ENCODE measurements at places on chromosomes 16 and 17.

- no peak for DNase-seq
Observed at GRCh38 chr17:45006927-45007461, 38.9 kb upstream of the C1QL1 start.

GRCh38 chr16:48860341-48860740, 250.4 kb upstream of the N4BP1 start:
- no peak for DNase-seq

DNA sequence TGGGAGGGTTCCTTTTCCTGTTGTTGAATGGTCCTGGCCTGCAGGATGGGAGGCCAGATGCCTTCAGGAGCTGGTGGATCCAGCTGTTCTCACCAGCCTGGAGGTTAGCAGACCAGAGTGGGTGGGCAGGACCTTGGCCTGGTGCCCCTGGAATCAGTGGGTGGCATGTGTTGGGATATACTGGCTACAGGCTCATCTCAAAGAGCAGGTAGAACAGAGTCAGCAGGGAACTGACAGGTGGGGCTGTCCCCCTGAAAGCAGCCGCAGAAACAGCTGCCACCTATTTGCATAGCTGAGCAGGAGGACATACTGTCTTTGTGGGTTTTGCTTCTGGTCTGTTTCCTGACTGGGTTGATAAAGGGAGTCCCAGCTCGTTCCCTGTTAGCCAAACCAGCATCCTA, 144.1 kb downstream of the RAB11FIP4 start:
- no peak for DNase-seq

- no peak for DNase-seq
Observed at GRCh38 chr17:5897275-5897911, 172.8 kb upstream of the WSCD1 start.

DNA sequence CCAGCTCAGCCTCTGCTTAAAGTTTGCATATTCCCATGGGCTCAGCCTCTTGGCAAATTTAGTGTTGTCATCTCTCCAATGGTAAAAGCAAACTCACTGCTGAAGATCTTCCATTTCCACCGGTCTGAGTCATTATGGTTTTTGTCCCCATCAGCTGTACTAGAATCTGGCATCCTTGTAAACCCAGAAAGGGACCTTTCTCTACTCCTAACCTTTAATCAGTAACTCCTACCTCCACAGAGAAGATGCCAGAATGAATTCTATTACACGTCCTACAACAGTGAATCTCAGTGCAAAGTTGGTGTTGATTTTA, 45.8 kb downstream of the ZNF652 start:
- DNase-seq = no peak

DNA sequence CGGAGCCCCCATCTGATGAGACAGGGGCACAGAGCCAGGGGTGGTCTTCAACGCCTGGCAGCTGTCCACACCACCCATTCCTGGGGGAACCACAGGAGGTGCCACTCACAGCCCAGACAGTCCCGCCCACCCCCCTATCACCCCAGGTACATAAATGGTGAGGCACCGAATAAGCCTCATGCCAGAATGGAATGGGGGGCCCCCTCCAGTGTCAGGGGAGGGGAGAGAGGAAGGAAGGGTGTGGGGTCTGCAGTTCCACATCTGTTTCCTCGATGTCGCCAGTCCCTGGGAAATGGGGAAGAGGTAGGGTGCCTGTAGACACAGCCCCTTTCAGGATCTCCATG, 1.7 kb downstream of the TMC6 start:
- no peak for DNase-seq

GRCh38 chr16:19367335-19367734, 50.3 kb upstream of the TMC5 start:
- DNase-seq = no peak

DNA sequence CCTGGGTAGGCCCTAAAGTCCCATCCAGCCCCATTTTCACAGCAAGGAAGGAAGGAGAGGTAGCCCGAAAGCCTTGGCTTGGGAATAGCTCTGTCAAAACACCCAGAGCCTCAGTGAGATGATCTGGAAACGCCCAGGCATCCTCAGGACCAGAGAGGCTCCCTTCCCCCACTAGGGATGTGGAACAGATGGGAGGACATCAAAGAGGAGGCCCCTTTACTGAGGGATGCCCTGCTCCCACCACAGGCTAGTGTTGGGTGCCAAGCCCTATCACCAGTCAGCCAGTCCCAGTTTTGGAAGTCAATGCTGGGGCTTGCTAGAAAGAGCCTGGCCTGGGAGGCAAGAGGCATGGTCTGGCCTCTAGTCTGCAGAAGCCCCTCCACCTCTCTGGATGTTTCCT, 4.7 kb downstream of the TPPP3 start:
- DNase-seq = no peak
